ENCODE measurements at places on chromosomes 5 and 9.
A peak's percentile ranks its signal among the peaks of the same experiment; 100 is the strongest.

DNA sequence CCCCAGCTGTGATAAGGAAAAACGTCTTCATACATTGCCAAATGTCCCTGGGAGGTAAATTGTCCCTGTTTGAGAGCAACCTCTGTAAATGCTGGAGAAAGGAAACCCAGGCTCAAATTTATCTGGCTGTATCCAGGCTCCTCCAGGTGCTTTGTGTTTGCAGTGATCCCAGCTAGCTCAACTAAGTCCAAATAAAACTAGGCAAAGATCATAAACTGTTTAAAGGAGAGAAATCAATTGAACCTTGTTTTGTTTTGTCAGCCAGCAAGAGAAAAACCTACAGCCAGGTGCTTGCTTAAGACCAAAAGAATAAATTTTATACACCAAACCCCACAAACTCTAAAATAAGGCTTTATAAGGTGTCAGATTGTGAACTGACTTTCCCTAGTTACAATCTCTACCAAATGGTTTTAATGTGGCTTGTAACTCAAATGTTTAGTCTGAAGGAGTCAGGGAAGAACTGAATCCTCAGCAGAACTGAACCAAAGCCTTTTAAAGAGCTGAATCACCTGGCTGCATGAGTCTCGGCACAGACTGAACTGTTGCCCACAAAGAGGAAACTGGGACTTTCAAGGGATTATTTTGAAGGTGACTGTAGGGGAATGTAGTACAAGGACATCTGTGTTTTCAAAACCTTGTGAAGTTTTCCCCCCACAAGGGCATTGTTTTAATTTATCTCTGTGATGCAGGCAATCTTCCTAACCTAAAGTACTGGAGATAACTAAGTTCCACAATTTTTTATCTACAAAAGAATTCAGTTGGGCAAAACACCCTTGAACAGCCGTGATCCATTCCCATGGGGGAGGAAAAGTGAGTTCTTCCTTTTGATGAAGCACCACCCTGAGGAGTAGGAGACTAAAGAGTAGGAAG is 201.7 kb upstream of the TARS1 start:
- DNase-seq: no peak

GRCh38 chr9:33138768-33139167 is 28.4 kb downstream of the B4GALT1 start:
- DNase-seq: no peak

DNA sequence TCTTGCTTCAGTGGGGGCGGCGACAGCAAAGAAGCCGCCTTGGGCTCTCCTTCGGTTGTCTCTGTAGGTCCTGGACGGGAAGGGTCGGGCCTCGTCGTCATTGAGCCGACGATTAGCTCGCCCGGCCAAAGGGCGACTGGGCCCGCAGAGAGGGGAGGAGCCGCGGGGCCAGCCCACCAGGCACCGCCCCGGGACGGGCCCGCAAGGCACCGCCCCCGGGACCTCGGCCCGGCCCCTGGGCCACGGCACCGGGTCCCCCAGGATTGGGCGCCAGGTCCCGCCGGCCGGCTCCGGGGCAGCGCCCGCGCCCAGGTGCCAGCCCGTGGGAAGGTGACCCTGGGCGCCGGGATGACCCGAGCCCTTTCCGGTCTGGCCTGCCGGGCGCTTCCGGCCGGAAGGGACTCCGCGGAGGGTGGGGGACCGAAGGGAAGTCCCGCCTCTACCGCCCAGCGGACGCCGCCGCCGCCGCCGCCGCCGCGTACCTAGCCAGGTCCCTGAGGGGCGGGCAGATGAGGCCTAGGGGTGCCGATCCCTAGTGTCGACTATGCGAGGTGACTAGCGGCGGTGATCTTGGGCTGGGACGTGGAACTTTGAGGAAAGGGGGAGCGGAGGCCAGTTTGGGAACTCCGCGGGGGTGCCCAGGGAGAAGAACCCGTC is at the start of the genes GBA2 and RGP1:
GBA2 (minus strand) TSS at position 371 of the 657 bp plus-strand sequence. CDS start 524 bp downstream, outside the sequence.
RGP1 (plus strand) TSS at position 430 of the 657 bp plus-strand sequence. CDS start 469 bp downstream, outside the sequence.
- DNase-seq: no peak

- DNase-seq: no peak
These were observed 82.2 kb upstream of the IL12B start for GRCh38 chr5:159412284-159413046.

DNA sequence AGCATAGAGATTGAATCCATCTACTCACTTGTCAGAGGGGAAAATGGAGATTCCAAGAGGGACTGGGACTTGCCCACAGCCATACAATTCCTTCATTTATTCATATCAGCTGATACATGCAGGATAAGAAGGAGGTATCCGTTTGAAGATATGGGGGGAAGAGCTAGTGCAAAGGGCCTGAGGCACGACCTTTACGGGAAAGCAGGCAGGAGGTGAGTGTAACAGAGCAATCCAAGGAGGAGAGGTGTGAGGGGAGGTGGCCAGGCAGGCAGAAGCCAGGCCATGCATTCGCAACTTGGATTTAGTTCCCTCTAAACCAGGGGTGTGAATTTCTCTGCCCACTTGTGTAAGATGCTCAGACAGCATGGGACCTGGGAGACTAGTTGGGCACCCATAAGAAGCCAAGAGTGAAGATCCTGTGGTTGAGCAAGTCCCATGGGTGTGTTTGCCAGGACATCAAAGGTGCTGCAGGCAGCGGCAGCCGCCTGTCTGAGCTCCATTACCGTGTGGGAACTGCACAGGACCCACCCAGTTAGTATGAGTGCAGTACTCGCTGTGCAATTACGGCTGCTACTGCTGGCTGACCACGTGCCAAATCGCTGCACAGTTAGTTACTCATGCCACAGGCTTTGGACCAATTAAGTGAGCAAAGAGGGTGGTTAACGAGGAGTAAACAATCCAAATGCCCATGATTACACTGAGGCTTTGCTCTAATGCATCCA is 31.4 kb upstream of the FAT2 start:
- DNase-seq: no peak

- no peak for DNase-seq
These were observed 30.4 kb downstream of the FAM163B start for GRCh38 chr9:133578524-133579441.

DNA sequence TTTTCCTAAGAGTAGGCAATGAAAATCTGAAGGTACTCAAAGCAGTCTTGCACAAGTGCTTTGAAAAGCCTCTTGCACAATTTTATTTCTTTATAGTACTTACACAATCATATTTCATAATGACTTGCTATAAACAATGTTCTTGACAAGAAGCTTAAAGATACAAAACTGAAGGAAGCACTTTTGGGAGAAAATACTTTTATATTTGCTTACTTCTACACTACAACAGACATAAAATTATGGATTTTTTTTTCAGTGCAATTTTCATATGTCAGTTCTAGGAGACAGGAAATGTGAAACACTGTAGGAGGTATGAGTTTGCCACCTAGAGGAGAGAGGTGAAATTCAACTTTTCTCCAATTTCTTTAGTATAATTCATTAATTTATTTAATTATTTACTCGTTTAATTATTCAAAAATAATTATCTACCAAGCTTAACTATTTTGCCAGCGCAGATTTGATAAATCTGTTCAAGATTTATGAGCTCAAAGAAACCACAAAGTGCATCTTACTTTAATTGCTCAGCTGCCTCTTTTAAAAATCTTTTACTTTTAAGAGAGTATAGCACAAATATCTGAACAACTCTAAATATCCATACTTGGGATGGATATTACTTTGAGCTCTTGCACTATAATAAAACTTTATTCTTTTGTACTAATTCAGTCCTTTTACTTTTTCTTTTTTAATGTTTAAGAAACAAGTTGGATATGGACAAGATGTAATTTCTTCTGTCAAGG is 29.0 kb upstream of the CDKN2B start:
- DNase-seq: no peak

DNA sequence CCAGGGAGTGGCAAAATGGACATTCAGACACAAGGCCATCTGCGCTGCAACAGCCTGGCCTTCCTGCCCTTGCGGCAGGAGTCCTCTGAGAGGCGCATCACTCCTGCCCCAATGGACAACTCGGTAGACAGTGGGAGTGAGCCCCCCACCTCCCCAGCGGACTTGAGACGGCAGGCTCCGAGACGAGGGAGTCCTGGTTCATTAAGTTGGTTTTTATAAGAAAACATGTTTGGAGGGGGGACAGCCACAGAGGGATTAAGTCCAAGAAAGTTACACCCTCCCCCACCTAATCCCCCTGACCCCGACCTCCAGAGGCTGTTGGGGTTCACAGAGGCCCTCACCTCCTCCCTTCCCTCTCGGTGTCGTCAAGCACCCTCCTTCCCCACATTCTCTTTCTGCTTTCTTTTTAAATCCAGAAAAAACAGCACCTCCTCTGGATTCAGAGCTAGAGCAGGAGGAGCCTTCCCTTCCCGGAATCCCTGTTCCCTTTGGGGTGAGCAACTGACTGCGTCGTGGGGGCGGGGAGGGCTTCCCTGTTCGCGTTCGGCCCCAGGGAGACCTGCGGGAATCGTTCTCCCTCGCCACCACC is 1.8 kb upstream of the EGR1 start:
- no peak for DNase-seq

DNA sequence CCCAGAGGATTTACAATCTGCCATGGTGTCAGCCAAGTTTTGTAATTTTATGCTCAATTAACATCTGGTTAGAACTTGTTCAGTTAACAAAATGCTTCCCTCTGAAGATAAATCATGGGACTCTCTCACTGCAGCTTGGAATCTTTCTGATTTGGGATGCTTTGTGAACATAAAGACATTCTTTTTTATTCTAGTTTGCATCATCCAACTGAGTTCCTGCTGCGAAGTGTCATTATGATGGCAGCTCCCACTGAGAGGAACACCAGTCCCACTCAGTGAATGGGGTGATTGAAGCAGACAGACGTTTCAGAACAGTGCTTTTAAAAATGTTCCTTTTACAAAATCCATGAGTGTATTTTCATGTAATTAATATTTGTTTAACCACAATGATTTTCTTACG is 863.8 kb downstream of the TLE4 start:
- DNase-seq: no peak

DNA sequence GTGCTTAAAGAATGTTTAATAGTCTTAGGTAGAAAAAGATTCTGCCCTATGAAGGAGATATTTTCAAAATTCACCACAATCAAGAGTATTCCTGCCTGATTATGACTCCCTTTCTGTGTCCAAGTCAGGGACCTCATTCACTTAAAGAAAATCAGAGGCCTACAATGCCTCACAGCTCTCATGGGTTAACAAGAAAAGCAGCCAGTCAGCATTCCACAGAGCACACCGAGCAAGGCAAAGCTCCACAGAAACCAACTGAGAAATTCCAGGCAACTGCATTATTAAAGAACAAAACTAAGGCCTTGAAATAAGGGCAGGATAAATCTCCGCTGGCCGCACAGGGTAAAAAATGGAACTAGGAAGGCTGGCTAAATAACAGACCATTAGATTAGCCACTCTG is 161.1 kb downstream of the TARS1 start:
- peak; percentile 53 for DNase-seq

GRCh38 chr9:116574027-116574679 is 113.0 kb upstream of the TRIM32 start:
- DNase-seq: no peak

- no peak for DNase-seq
These were observed 23.9 kb downstream of the GOLM1 start for GRCh38 chr9:86075132-86076109.

DNA sequence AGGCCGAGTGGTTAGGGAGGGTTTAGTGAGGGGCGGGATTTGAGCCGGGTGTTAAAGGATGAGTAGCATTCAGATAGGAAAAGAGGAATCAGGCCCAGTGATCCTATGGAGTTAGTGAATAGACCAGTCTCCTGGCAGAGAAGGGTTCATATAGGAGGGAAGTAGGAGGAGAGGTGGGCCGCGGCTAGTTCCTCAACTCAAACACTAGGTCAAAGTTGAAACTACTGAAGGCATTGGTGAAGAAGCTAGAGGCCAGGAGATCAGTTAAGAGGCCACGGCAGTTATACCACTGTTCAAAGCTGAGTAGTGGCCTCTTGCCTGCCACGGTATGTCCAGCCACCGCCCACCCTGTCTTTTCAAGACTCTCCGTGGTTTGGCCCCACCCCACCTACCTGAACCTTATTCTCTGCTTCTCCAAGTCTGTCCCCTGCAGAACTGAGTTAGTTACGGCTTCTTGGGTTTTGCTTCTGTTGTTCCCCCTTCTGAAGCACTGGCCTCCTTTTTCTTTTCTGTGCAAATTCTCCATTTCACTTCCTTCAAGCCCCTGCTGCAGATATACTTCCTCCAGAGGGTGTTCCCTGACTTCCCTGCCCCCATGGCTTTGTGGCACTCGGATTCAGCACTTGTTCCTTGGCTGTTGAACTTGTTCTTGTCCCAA is 1.8 kb downstream of the ZBTB34 start:
- DNase-seq: no peak

DNA sequence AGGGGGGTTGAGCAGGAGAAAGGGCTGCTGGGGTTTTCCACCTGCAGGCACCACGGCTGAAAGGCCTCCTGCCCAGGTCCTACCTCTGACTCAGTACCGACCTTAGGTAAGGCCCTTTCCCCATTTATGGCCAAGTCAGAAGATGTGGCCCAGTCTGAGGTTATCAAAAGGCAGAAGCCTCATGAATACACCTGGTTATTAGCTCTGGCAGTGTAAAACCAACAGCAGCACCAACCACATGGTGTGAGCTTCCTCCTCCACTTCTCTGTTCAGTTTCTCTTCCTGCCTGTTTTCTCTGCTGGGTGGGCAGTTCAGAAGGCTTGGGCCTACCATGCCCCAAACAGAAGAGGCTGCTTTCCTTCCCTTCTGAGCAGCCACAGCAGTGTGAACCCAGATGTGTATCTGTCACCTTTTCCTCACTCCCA is 86.9 kb downstream of the UGCG start:
- no peak for DNase-seq

DNA sequence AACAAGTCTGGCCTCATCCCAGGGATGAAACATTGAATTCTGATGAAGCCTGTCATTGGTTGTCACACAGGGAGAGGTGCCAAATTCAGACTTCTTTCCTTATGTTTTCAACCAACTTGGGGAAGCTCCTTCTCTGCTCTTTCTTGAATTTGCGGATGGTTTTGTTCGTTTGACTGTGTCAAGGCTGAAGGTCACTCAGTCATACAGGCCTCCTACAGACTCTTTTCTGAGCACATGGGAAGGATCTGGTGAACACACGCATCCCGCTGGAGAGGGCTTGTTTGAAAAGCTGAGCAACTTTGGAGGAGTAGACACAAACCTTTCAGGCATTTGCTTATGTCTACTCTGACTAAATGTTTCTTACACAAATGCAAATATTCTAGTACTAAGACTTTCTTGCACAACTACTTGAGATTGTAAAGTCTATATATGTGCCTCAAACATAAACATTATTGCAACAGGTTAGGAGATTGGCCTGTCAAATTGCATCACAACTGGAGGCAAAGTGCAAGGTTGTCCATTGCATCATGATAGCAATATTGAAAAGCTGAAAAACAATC is 151.5 kb upstream of the NR3C1 start:
- DNase-seq: no peak

DNA sequence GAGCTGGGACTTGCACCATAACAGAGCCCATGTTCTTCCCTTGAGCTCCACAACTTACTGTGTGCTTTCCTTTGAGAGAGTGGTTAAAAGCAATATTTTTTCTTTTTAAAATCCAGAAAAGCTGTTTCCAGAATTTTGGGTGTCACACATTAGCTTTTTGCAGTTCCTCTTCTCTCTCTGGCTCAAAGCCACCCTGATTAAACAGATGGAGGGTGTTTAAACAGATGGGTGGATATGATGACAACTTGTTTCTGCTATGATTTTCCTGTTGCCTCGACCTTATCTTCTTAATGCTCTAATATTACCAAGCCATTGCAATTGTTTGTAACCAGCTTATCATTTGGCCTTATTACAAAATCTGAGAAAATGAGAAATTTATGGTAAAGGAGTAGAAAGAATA is 22.9 kb upstream of the CFAP95 start:
- DNase-seq: no peak

Measured in right renal pelvis (tissue), 4 donors.